Activated CD4-positive, alpha-beta T cell treated with anti-CD3 and anti-CD28 coated beads, Interleukin-10, Interleukin-2, amounts not matched to agents 100 ng/mL and 50 ng/mL, durations not matched to agents 16 hours and 8 hours (primary cell): ENCODE measurements at places on chromosomes 3 and 15.

GRCh38 chr3:165491487-165491886 is 295.3 kb upstream of the SLITRK3 start:
- no peak for DNase-seq

DNA sequence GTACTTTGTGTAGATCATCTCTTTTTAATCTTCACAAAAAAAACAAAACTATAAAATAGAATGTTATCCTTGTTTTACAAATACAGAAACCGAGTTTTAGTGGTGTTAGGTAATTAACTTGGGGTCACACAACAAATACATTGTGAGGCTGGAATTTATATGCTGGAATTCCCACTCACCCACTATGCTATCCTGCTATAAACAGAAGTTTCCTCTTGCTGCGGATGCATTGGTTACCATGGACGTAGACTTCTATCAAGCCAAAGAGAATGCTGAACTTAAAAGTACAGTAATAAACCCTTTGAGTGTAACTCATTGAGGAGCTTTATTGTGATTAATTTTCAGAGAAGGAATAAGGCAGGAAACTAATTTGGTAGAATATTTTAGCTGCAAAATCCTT is 9.2 kb downstream of the SNAP23 start:
- no peak for DNase-seq

DNA sequence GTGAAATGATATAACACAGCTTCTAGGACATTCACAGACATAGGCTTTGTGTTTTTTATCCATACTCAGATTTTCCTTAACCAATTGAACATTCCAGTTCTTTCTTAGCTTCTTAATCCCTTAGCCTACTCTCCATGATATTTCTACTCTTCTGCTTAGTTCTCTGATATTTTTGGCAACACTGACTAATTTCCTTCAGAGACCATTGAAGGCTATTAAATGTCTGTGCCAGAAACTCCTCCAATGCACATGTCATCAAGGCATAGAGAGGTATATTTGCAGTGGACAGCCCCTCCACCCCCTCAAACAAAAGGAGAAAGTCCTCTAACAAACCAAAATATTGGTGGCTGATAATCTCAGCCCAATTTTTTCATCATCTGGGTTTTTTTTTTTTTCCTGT is 105.9 kb upstream of the TSC22D2 start:
- DNase-seq = no peak

GRCh38 chr3:131560795-131561194 is 58.0 kb upstream of the MRPL3 start:
- no peak for DNase-seq

DNA sequence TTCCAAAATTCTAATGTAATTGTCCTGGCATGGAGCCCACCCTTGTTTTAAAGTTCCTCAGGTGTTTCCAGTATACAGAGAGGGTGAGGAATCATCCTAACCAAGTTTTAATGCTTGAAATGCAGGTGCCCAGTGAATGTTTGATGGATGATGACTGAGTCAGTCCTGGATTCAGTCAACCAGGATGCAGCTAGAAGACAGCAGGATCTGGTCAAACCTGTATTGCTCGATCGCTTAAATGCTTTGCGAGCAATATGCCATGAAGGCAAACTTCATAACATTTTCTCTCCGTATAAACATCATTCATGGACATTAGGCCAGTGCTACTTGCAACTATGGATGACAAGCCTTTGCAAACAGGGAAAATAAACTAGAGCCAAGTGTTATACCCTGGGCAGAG is 591.2 kb downstream of the RSL24D1 start:
- no peak for DNase-seq

DNA sequence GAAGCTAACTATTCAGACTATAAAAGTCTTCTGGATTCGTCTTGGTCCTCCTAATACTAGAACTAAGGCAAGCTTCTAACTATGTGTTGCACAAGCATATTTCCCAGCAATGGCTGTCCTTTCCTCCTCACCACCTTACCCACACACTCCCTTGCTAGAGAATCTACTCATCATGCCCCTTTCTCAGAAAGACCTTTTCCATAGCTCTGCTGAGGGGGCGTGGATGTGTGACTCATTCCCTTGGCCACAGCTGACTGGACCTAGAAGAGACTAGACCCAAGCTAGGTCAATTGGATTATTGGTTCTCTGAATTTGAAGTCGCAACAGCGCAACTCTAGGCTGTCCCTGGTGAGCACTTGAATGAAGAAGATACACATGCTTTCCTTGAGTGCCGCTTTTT is 47.1 kb downstream of the ERC2 start:
- no peak for DNase-seq

- no peak for DNase-seq
Measured at GRCh38 chr3:105594219-105594618, 227.5 kb downstream of the ALCAM start.

GRCh38 chr3:109224333-109224732 is 87.8 kb downstream of the C3orf85 start:
- peak; percentile 15 for DNase-seq

- no peak for DNase-seq
Measured at GRCh38 chr3:64815789-64816188, 128.0 kb upstream of the ADAMTS9 start.

- DNase-seq = no peak
Measured at GRCh38 chr3:51968170-51968775, 1.0 kb upstream of the PCBP4 start.

DNA sequence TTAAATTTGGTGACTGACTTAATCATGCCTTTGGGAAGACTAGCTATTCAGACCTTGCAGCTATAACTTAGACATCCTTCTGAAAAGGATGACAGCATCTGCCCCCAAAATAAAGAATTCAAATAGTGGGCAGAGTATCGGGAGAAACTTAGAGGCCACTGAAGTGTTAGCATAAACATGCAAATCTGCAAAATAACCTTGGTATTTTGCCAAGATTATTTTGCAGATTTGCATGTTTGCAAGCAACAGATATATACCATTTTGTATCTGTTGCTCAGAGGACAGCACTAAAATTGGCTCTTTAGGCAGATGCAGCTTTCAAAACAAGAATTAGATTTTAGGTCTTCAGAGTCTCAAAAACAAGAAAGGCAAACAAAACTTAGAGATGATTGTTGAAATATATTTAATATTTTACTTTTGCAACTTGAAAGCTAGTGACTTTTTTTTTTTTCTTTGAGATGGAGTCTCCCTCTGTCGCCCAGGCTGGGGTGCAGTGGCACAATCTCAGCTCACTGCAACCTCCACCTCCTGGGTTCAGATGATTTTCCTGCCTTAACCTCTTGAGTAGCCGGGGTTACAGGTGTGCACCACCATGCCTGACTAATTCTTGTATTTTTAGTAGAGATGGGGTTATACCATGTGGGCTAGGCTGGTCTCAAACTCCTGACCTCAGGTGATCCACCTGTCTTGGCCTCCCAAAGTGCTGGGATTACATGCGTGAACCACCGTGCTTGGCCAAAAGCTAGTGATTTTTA is 47.8 kb downstream of the KBTBD8 start:
- no peak for DNase-seq

DNA sequence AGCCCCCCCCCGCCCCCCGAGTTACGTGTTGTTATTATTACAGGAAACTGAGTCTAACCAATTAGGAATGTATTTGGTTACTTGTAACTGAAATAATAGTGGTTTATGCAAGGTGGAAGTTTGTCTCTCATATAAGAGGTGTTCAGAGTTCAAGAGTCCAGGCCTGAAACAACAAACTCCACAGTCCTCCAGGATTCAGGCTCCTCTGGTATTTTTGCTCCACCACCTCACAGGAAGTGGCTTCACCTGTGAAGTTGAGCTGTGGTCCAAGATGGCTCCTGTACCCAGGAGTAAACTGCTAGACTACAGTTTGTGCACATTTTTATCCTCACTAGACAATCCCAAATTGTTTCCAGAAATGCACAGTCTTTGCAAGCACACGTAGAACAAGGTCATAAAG is 27.3 kb downstream of the MOBP start:
- no peak for DNase-seq

- DNase-seq = peak; percentile 69
Measured at GRCh38 chr3:10602769-10603768, 97.7 kb upstream of the ATP2B2 start.

GRCh38 chr3:149179220-149179619 is 42.4 kb downstream of the CP start:
- DNase-seq = no peak

DNA sequence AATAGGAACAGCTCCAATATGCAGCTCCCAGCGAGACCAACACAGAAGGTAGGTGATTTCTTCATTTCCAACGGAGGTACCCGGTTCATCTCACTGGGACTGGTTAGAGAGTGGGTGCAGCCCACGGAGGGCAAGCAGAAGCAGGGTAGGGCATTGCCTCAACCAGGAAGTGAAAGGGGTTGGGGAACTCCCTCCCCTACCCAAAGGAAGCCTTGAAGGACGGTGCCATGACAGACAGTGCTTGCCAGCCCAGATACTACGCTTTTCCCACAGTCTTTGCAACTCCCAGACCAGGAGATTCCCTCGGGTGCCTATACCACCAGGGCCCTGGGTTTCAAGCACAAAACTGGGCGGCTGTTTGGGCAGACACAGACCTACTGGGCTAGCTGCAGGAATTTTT is 576.9 kb upstream of the NECTIN3 start:
- no peak for DNase-seq

DNA sequence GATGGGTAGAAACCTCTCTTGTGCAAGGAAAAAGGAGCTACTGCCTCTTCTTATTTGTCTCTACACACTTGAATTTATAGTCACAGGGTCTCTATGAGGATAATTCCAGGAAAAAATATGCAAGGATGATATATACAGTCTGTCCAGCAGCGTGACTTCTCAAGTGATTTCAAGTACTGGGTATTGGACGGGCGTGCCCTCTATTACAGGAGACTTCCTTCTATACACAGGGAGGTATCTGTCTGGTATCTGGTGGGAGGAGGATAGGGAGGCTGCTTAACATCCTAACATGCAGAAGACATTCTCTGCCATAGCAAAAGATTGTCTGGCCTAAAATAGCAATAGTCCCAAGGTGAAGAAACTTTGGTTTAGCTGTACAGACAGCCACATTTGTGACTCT is 146.1 kb downstream of the TPRG1 start:
- no peak for DNase-seq

DNA sequence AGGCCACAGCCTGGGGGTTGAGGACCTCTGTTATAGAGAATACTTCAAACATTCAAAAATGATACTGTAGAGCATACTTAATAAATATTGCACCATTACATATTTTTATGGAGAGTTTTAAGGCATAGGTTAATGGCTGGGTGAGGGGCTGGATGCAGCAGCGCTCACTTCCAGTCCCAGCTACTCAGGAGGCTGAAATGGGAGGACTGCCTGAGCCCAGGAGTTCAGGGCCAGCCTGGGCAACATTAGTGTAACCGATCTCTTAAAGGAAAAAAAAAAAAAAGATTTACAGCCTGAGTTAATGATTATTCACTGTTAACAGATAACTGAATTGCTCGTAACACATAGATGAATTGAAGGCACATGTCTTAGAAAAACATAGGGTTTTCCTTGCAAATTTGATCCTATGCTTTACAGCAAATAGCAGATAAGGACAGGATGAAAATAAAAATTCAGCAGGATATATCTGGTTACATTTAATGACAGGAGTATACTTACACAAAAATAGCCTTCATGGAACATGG is 282.9 kb downstream of the TBC1D5 start:
- DNase-seq = no peak

DNA sequence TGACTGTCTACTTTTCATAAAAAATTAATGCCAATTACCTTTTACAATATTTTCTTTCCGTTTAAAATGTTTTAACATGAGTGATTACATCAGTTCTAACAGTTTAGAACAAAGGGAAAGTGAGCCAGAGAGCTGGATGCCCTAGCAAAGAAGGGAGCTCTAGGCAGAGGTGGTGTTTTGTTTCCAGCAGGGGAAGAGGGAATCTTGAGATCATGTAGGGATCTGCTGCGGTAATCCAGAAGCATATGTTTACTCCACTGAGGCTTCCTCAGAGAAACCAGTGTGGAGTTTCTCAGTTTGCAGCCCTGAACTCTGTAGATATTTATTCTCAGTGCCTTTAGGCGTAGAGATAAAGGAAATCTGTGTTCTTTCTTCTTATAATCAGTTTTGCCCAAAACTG is 399.3 kb downstream of the NLGN1 start:
- DNase-seq = no peak

DNA sequence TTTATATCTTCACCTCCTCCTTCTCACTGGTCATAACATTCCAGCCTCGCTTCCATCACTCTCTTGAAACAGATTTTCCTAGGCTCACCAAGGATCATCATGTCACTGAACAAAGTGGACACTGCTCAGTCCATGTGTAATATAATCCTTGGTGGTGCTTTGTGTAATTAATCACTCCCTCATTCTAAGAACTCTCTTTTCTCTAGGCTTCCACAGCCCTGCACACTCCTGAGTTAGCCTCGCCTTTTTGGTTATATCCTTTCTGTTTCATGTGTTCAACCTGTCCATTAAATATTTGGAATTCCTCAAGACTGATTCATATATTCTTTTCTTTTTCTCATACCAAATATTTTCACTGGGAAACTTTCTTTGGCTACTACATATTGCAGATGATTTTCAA is 440.8 kb downstream of the PYDC2 start:
- DNase-seq = no peak

DNA sequence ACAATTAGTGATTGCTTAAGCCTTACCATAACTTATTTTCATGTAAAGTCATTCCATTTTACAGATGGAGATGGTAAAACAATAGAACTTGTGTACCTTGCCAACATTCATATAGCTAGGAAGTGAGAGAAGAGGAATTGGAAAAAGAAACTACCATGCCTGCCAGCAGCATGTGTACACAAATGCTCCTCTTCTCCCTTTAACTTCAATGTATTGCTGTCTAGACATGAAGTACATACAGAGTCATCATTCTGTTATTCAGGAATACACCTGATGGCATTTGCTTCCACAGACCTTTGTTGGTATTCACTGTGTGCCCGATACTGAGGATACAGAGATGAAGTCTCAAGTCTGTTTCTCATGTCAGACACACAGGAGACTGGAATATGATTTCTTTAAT is 7.1 kb upstream of the TMEM207 start:
- no peak for DNase-seq

- peak; percentile 72 for DNase-seq
Measured at GRCh38 chr3:49415931-49416601, 3.8 kb downstream of the TCTA start.

GRCh38 chr3:44058022-44058867 is 183.4 kb upstream of the TOPAZ1 start:
- DNase-seq = peak; percentile 17

- no peak for DNase-seq
Measured at GRCh38 chr3:189516039-189516438, 115.2 kb upstream of the TP63 start.

DNA sequence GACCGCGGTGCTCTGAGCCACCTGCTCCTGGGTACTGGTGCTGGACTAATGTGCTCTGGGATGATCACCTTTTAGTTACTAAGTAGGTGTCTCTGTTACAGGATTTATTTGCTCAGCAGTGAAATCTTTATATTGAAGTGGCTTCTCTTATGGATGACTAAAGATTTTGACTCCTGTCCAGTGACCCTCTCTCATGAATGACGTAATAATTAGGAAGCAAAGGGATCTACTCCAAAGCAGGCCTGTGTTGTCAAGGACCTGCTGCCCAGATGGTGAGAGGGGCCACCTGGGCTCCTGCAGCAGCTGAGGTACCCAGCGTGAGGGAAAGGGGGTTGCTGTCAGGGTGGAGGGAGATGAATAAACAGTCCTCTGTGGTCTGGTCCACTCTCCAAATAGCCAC is 263.6 kb downstream of the GABRG3 start:
- DNase-seq = no peak
